Activated naive CD8-positive, alpha-beta T cell treated with anti-CD3 and anti-CD28 coated beads for 36 hours (primary cell): ENCODE measurements at places on chromosomes 1 and 21. TPM values are rescaled to one million over a fixed set of nuclear protein-coding genes. Genes with fewer than 3 reads are reported as not detected.

GRCh38 chr1:206974140-206974539 is 3.9 kb upstream of the FCAMR start:
- H3K36me3 ChIP-seq, result no peaks in the 10 kb centered on the region
- no peak overlapping the region for H3K4me3 ChIP-seq
- H3K27me3 ChIP-seq, result peaks cover 5% of the 10 kb centered on the region
- no peaks in the 10 kb centered on the region for H3K4me1 ChIP-seq

- DNase-seq, result peak; percentile 7
- no peak overlapping the region for H3K4me3 ChIP-seq
- H3K4me1 ChIP-seq, result no peaks in the 10 kb centered on the region
- H3K36me3 ChIP-seq, result no peaks in the 10 kb centered on the region
Observed at GRCh38 chr1:186212568-186213224, 162.4 kb downstream of the TPR start.

Gene GOLT1A
- not detected for total RNA-seq

Gene MYOG
- total RNA-seq, result not detected

DNA sequence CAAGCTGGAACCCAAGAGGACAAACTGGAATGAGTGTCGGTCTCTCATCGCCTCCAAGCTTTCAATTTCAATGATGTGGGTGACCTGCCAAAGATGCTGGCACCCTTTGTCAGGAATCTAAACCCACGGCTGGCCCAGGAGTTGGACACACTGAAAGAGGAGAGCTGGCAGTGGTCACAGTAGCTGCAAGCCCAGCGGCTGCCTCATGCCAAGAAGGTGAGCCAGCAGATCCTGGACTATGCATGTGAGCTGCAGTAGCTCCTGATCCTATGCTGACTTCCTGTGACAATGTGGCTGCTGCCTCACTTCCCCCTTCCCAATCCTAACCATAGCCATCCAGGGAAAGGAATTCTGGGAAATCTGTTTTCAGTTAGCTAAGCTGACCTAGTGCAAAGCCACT is 117.0 kb upstream of the VAV3 start:
- H3K36me3 ChIP-seq, result peaks cover 11% of the 10 kb centered on the region
- H3K4me3 ChIP-seq, result no peak overlapping the region
- H3K27ac ChIP-seq, result peak overlapping the region; percentile 85

- H3K36me3 ChIP-seq, result no peaks in the 10 kb centered on the region
- no peaks in the 10 kb centered on the region for H3K27me3 ChIP-seq
- DNase-seq, result no peak
- H3K27ac ChIP-seq, result no peak overlapping the region
- H3K4me3 ChIP-seq, result no peak overlapping the region
Observed at GRCh38 chr1:165823552-165824268, 3.7 kb upstream of the UCK2 start.

Gene SMIM1
- total RNA-seq, result 1.5 TPM

DNA sequence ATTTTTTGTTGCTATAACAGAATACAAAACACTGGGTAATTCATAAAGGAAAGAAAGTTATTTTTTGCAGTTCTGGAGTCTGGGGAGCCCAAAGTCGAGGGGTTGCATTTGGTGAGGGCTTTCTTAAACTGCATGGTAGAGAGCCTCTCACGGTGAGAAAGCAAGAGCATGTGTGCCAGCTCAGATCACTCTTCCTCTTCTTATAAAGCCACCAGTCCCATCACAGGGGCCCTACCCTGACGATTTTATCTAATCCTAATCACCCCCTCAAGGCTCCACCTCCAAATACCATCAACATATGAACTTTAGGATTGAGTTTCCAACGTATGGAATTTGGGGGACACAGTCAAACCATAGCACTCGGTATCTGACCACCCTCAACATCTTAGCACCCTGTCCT is 1.0 kb upstream of the STRIP1 start:
- H3K4me3 ChIP-seq, result no peak overlapping the region
- H3K27me3 ChIP-seq, result no peaks in the 10 kb centered on the region
- H3K27ac ChIP-seq, result no peak overlapping the region
- H3K36me3 ChIP-seq, result peaks cover 3% of the 10 kb centered on the region
- peaks cover 41% of the 10 kb centered on the region for H3K4me1 ChIP-seq
- DNase-seq, result no peak

Gene GBP5
- total RNA-seq, result 187 TPM

DNA sequence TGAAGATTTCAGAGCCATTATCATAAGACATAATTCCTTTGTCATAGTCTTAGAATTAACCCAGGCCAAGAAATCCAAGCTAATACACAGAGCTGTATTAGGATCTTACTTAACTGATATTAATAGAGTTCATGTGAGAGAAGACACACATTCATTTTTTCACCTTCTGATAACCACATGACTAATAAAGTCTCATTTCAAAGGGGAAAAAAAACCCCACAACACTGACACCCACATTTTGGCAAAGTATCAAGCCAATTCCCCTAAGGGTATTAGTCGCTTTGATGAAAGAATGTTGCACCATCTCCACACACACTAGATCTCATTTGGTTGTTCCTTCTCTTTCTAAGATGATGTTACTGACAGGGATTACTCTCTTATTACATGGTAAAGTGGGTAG is 344.4 kb upstream of the ESRRG start:
- H3K27ac ChIP-seq, result no peak overlapping the region
- H3K36me3 ChIP-seq, result no peaks in the 10 kb centered on the region
- H3K4me3 ChIP-seq, result no peak overlapping the region
- DNase-seq, result no peak

DNA sequence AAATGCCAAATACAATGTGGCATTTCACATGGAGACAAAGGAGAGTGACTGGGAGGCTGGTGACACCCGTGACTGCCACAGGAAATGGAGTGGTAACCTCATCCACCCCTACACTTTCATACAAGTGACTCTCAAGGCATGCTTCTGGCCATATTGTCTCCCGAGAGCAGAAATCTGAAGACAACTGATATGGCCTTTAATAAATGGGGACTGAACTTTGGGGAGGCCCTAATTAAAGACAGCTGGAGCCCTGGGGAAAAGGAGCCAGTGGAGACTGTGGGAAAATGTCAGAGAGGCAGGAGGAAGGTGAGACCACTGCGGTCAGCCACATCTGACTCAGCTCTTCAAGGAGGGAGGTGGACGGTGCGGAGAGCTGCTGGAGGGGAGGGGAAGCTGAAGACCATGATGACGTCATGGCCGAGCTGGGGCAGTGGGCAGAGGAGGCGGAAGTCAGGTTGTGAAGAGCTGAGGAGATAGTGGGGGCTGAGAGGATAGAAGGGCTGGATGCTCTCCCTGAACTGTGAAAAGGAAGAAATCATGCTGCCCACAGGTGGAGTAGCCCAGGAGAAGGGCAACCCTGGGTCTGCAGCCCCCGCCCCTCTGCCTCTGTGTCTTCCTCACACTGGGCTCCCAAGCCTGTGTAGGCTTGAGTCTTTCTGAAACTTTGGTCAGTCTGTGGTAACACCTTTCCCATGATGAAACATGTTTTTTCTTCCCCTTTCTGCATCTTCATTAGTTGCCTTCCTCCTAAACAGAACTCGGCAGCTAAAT is 14.0 kb upstream of the NCF2 start:
- no peak overlapping the region for H3K4me3 ChIP-seq
- no peak overlapping the region for H3K27ac ChIP-seq
- no peak for DNase-seq
- peaks cover 3% of the 10 kb centered on the region for H3K4me1 ChIP-seq

- DNase-seq, result no peak
- H3K4me3 ChIP-seq, result no peak overlapping the region
- H3K27ac ChIP-seq, result no peak overlapping the region
- no peaks in the 10 kb centered on the region for H3K4me1 ChIP-seq
- peaks cover 11% of the 10 kb centered on the region for H3K27me3 ChIP-seq
Observed at GRCh38 chr1:85033221-85033620, 15.1 kb downstream of the MCOLN3 start.

Gene RNF187
- 125 TPM for total RNA-seq

- H3K36me3 ChIP-seq, result peaks cover 7% of the 10 kb centered on the region
- H3K4me3 ChIP-seq, result no peak overlapping the region
- H3K4me1 ChIP-seq, result peaks cover 55% of the 10 kb centered on the region
- H3K27ac ChIP-seq, result peak overlapping the region; percentile 49
- DNase-seq, result no peak
Observed at GRCh38 chr1:223714849-223715603, 2.7 kb downstream of the CAPN2 start.

Gene CELA3A
- total RNA-seq, result not detected

Gene CADM3
- not detected for total RNA-seq

DNA sequence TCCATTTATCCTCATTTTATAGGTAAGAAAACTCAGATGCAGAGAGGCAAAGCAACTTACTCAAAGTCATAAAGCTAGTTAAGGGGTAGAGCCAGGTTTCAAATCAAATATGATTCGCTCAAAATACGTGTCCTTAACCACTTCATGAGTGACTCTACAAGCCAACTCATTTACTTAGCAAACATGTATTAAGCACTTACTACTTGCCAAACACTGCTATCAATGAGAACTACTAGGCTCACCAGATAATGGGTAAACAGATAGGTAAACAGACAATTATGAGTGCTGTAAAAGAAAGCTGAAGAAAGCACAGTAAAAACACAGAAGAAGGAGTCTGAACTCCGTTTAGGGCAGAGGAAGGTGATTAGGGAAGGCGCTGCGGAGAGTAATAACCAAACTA is 65.9 kb downstream of the WDR64 start:
- no peak overlapping the region for H3K27ac ChIP-seq
- no peaks in the 10 kb centered on the region for H3K36me3 ChIP-seq
- H3K4me3 ChIP-seq, result no peak overlapping the region
- no peaks in the 10 kb centered on the region for H3K27me3 ChIP-seq
- no peak for DNase-seq

Gene CYP4A22
- not detected for total RNA-seq

DNA sequence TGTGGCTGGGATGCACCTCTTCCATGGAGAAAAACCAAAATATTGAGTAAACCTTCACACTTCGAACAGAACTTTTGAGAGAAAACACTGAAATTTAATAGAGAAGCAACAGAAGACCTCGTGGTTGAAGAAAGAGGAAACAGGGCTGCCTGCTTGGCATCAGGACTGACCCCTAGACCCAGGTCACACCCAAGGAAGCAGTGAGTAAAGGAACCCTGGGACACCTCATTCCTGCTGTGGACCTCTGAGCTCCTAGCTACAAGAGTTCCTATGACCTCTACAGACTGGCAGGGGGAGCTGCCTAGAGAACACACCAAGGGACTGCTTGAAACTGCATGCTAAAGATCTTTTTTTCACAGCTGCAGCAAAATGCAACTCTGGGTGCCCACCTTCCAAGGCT is 67.8 kb downstream of the FASLG start:
- H3K4me1 ChIP-seq, result peaks cover 17% of the 10 kb centered on the region
- H3K36me3 ChIP-seq, result peaks cover 3% of the 10 kb centered on the region
- no peak overlapping the region for H3K4me3 ChIP-seq
- DNase-seq, result no peak

GRCh38 chr1:19528438-19528837 is 43.1 kb upstream of the CAPZB start:
- no peaks in the 10 kb centered on the region for H3K27me3 ChIP-seq
- no peak overlapping the region for H3K27ac ChIP-seq
- DNase-seq, result no peak
- peaks cover 2% of the 10 kb centered on the region for H3K4me1 ChIP-seq
- H3K36me3 ChIP-seq, result no peaks in the 10 kb centered on the region
- no peak overlapping the region for H3K4me3 ChIP-seq

Gene HES3
- not detected for total RNA-seq

- H3K36me3 ChIP-seq, result peaks cover 31% of the 10 kb centered on the region
- H3K4me3 ChIP-seq, result no peak overlapping the region
- H3K4me1 ChIP-seq, result peaks cover 39% of the 10 kb centered on the region
Observed at GRCh38 chr21:34836933-34837505, 168.2 kb downstream of the CLIC6 start.

DNA sequence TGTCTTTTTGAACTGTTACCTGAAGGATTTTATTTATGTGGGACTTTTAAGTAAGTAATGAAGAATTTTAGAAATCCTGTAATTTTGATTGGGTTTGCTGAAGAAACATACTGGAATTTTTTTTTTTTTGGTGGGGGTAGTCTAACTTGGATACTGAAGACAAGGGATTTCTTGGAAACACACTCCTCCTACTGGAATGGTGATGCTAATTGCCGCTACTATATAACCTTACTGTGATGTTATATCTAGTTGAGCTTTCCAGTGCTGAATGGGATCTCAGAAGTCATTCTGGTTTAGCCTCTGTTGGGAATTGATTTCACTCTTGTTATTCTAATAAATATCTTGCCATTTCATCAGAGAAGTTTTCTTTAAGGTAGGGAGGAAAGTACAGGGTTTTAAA is 8.4 kb downstream of the PPP2R5A start:
- peak overlapping the region; percentile 38 for H3K27ac ChIP-seq
- H3K4me1 ChIP-seq, result peaks cover 67% of the 10 kb centered on the region
- no peak for DNase-seq
- H3K4me3 ChIP-seq, result no peak overlapping the region
- peaks cover 10% of the 10 kb centered on the region for H3K36me3 ChIP-seq
- no peaks in the 10 kb centered on the region for H3K27me3 ChIP-seq

Gene LRRC38
- not detected for total RNA-seq

- peaks cover 57% of the 10 kb centered on the region for H3K27me3 ChIP-seq
- peak overlapping the region; percentile 43 for H3K4me3 ChIP-seq
- no peak overlapping the region for H3K27ac ChIP-seq
- DNase-seq, result no peak
- H3K36me3 ChIP-seq, result no peaks in the 10 kb centered on the region
- peaks cover 3% of the 10 kb centered on the region for H3K4me1 ChIP-seq
Observed at GRCh38 chr1:204829133-204829825, 41.4 kb upstream of the NFASC start.

DNA sequence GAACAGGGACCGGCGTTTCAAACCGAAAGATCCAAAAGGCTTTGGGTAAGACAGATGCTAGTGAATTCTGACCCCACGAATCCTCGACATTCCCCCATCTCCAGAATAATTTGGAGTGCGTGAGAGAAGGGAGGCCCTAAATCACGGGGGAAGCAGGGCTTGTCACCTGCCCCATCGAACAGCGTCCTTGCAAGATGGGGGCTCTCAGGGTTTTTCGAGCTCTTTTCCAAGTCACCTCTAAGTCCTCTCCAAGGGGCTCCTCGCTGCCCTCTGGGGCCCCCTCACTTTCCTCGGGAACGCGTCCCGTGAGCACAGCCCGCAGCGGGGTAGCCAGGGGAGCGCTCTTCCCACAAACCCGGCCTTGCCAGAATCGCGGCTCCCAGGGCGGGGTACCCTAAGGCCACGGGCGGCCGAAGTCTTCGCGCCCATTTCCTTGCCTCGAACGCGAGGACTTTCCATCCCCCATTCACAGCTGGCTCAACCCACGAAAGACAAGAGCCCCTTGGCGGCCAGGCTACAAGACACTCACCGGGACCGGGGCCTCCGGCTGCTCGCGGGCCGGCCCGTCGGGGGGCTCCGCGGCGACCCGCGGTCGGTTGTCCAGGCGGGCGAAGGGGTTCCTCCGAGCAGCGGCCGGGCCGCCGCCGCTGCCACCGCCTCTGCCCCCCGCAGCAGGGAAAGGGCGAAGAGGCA is 546 bp downstream of the DONSON start:
- peaks cover 23% of the 10 kb centered on the region for H3K36me3 ChIP-seq
- H3K27ac ChIP-seq, result peak overlapping the region; percentile 79
- H3K4me3 ChIP-seq, result peak overlapping the region; percentile 92
- DNase-seq, result no peak
